ENCODE measurements at places on chromosomes 7 and 10.

DNA sequence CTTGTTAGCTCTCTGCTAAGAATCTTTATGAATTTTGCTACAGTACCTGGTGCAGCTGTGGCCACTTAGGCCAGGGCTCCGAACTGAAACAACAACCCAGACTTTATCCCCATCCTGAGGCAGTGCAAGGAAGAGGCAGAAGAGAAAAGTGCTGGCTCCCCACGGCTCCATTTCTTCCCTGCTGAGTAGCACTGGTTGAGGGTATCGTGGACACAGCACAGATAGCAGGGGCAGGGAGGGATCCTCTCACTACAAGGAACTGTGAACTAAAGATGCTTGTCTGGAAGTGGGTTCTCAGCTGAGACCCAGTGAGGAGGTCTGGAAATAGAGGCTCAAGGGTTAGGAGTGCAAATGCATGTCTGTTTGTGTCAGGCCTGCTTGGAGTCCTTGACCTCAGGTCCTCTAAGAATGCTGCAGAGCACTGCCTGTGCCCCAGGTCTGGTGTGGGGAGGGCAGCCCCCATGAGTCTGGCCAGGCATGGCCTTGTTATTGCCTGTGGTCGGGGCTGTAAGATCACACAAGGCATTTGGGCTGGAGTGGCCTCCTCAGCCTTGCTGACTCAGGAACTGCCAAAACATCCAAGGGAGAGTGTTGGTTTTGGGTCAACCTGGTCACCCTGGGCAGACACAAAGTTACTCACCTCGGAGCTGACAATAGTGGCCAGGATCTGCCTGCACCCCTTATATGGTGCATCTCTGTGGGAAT, 58.1 kb downstream of the DMBT1 start:
- DNase-seq: no peak

DNA sequence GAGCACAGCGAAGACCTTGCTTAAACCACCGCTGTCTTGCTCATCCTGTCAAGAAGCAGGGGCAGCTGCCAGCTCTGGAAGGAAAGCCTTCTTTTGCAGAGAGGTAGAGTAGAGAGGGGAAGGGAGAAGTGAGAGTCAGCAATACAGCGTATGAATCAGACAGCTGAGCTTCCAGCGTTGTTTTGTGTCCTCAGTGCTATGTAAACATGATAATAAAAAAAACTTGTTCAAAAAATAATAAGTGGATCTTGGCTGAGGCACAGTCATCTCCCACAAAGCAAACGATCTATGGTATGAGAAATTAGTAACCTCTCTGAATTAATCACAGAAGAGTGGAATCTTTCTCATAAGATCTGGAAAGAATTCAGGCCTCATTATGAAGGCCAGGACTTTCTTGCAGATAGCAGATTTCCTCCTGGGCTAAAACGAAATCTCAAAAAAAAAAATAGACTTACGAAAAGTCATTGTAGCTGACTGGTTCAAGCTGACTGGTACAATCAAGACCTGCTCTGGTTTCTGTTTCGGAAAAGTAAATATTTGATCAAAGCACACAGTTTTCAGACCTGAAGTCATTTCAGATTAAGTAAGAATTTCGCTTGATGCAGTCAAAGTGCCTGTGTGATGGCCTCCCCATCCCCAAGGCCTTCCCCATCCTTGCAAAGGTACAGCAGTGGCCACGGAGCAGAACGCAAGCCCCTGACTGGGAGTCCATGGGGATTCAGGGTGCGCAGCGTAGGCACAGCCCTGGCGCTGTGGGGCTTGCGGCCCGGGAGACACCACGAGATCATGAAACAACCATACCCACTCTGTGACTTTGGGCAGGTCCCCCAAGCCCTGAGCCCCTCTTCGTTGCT, 29.4 kb downstream of the CHST15 start:
- no peak for DNase-seq

GRCh38 chr7:142767451-142767850, 3.3 kb upstream of the PRSS2 start:
- no peak for DNase-seq

GRCh38 chr10:99731306-99732032, 458 bp downstream of the COX15 start:
- no peak for DNase-seq

DNA sequence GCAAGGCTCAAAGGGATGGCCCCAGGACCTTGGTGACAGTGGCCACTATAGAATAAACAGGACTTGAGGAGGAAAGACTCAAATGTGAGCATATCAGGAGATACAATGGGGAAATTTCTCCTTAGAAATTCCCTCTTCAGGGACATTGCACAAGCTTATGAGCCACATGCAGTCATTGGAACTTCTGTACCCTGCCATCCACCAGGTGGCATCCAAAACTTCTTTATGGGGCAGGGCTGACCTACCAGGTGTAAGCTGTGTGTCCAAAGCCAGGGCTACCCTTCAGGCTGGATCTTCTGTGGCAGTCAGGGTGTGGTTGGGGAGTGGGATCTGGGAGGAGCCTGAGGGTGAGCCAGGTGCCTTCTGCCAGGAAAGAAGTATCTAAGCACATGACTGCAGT, 36.6 kb upstream of the LRRC18 start:
- no peak for DNase-seq

GRCh38 chr10:75484717-75485116, 53.3 kb downstream of the LRMDA start:
- DNase-seq: no peak

DNA sequence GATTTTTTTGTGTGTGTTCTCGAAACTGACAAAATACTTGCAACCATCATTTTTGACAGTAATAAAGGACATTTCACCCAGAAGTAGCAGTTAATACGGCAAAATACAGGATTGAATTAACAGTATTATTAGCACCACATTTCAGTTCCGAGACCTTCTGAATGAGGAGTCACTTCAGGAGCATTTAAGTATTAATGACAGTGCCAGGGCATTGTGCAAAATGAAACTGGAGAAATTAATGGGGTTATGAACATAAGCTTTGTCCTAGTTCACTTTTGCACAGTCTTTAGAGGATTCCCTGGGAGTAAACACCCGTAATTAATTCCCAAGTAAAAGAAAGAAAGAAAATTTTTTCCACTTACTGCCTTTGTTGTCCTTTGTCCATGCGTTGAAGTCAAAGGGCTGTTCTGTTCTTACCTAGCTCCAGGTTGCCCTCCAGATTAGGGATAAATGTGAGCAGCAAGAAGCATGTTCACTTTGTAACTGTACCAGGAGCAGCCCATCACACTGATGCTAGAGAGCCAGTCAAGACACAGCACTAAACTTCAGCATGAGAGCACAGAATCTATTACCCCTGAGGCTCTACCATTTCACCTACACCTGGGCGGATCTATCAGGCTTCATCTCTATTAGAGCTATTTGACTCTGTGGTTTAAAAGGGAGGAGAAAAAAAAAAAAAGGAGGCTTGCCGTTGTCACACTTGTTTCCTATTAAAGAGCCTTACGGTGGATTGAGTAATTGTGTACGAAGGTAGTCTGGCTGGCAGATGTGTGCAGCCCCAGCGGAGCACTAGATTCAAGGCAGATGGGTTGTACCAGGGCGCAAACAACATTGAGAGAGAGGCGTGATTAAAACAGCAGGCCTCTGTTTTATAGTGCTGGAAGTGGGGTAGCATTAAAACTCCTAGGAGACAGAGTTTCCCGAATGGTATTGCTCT, 297.8 kb upstream of the SEMA3A start:
- DNase-seq: no peak

- DNase-seq: no peak
These were observed at the start of gene KCND2 for GRCh38 chr7:120272701-120273475. TSS of gene KCND2 (plus strand) at chr7:120273175.

GRCh38 chr7:41769162-41769561, 66.3 kb upstream of the INHBA start:
- no peak for DNase-seq

GRCh38 chr10:3482200-3482993, 302.6 kb downstream of the KLF6 start:
- DNase-seq: no peak

GRCh38 chr10:51244748-51245490, 170.6 kb downstream of the PRKG1 start:
- no peak for DNase-seq

GRCh38 chr10:94397549-94398370, 4.6 kb upstream of the TBC1D12 start:
- no peak for DNase-seq

GRCh38 chr7:56106108-56107073, at the start of gene CHCHD2:
TSS of gene CHCHD2 (minus strand) at chr7:56106476. CDS start at chr7:56106413, 63 bp downstream.
- DNase-seq: peak; percentile 82

DNA sequence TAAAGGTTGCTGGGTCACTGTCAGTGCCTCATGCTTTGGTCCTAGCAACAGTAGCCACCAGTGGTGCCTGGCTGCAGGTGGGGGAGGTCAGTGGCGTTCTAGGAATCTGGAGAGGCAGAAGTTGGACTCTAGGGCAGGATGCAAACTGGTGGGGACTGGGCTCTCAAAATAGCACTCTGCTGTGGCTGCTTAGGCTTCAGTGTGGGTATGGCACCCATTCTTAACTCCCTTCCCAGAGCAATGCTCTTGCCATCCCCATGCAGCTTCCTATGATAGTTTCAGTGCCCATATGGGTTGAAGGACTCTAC, 330.8 kb downstream of the PCDH15 start:
- no peak for DNase-seq

GRCh38 chr7:37028909-37029440, 304.7 kb upstream of the AOAH start:
- DNase-seq: no peak

GRCh38 chr10:35946556-35946955, 304.5 kb upstream of the FZD8 start:
- DNase-seq: no peak

GRCh38 chr10:66834802-66835201, 91.0 kb upstream of the LRRTM3 start:
- no peak for DNase-seq

GRCh38 chr7:55457801-55458200, 92.7 kb downstream of the LANCL2 start:
- DNase-seq: no peak

- DNase-seq: no peak
These were observed 168.9 kb upstream of the ASAH2 start for GRCh38 chr10:50420196-50420595.

- no peak for DNase-seq
These were observed 112.3 kb downstream of the SPDYE5 start for GRCh38 chr7:75604408-75604807.

GRCh38 chr7:151017370-151017952, 6.8 kb downstream of the ATG9B start:
- DNase-seq: no peak

DNA sequence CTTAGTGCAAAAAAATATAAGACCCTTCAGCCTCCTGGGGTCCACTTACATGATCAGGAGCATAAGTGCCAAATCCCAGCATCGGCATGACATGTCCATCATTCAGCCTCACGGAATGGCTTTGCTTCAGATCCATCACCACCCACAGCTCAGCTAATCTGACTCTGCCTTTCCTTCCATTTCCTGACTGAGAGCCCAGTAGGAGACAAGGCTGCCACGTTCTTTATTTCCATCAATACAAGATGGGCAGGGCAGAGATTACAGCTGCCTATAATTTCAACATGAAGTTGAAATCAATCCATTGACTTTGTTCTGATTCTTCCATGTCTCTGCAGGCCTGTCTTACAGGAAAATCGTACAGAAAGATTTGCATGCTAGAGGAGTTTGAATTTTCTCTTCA, 76.4 kb upstream of the UCN3 start:
- no peak for DNase-seq
